ENCODE measurements at places on chromosomes 16 and 17. TPM values are rescaled to one million over a fixed set of nuclear protein-coding genes. Genes with fewer than 3 reads are reported as not detected.

KCNJ2 gene
- 15.6 TPM for total RNA-seq

LRRC75A gene
- 3.8 TPM for total RNA-seq

EVPLL gene
- 2.8 TPM for total RNA-seq

MEOX1 gene
- 0.86 TPM for total RNA-seq

KRTAP2-4 gene
- not detected for total RNA-seq

BBS2 gene
- total RNA-seq: 42.2 TPM

HS3ST4 gene
- 0.18 TPM for total RNA-seq

SMIM22 gene
- 27.7 TPM for total RNA-seq

BLTP2 gene
- total RNA-seq: 138 TPM

HSD17B1 gene
- 2.2 TPM for total RNA-seq

SMTNL2 gene
- total RNA-seq: 6.4 TPM

LAT gene
- total RNA-seq: 17.8 TPM

KRTAP2-3 gene
- total RNA-seq: not detected

NCOR1 gene
- total RNA-seq: 137 TPM

ITGAD gene
- 0.62 TPM for total RNA-seq
